Suppressor macrophage treated with lipopolysaccharide for 1 hour (primary cell): ENCODE measurements at places on chromosomes 3 and 15.

DNA sequence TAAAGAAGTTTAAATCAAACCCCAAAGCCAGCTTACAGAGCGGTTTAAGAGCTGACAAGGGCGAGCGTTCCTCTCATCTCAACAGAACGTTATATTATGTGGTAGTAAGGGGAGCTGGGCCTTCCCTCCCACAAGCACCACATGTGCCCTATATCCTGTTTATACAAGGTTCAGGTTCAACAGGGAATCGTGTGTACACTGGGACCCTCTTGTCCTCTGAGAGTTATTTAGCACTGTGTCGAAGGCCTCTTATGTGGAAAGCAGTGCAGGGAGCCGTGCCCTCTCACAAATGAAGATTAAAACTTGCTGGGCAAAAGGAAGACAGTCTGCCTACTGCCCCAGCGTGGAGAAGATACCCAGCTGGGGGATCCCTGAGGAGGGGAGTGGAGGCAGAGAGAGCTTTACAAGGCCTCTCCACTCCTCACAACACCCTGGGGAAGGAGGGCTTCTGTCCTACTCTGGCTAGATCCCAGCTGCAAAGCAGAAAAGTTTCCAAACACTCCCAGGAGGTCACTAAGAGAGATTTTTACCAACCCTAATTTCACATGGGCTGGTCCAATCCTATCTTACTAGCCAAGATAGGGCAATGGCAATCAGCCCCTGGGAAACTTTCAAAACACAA is 2.9 kb downstream of the TLE3 start:
- DNase-seq = no peak

- no peak for DNase-seq
These were observed 207.9 kb upstream of the TBL1XR1 start for GRCh38 chr3:177405191-177405672.

- no peak for DNase-seq
These were observed 17.1 kb upstream of the SKIC8 start for GRCh38 chr15:78316283-78317083.

DNA sequence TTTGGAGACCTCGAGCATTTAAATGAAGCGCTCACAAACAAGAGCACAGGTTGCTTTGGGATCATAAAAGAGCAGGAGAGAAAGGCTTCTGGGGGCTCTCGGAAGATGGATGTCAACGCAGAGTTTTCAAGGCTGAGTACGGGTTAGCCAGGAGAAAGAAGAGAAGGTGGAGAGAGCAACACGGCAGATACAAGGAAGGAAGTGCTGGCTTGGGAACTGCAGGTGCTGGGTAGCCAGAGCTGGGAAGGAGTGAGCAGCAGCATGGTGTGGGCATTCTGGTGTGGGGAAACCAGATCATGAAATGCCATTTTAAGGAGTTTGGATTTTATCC is 580 bp upstream of the RUBCN start:
- no peak for DNase-seq

DNA sequence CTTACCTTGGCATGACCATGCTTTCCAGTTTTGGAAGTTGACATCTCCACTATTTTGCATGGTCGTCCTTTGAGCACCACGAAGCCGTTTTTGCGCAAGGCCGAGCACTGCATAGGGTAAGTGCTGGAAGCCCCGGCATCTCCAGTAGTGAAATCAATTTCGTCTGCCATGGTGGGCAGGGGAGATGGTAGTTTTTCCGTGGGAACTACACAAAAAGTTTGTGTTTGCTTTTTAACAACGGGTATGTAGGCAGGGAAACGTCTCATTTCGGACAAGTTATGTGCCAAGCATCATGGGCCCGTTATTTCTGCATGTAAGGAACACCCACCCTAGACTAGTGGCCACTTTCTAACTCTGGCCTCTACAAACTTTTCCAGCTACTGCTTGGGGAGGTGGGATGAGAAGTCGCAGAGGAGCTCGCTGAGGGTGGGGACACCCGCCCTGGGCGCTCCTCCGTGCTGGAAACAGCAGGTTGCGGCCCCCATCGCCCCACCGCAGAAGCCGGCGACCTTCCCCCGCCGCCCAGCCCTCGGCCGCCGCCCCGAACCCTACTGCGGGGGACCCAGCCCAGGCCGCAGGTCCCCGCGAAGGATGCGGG is 701 bp downstream of the EIF5A2 start:
- no peak for DNase-seq

- peak; percentile 52 for DNase-seq
These were observed 1.5 kb downstream of the PTPN9 start for GRCh38 chr15:75577401-75578172.

DNA sequence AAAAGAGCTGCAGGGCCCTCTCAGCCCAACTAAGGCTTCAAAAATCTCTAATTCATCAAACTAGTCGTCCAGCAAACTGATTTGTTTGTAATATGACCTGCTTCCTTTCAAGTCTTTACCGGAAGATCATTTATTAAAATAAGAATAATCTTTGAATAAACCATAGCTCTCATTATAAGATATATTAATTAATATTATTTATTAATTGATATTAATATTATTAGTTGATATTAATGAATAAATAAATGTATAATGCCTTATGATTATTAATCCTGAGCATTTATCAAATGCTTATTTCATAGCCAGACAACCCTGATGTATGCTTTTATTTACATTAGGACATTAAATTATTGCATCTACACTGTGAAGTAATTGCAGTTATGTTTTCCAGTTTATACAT is 550.7 kb upstream of the ALCAM start:
- no peak for DNase-seq

GRCh38 chr3:36172699-36173098 is 207.6 kb upstream of the STAC start:
- DNase-seq = no peak

DNA sequence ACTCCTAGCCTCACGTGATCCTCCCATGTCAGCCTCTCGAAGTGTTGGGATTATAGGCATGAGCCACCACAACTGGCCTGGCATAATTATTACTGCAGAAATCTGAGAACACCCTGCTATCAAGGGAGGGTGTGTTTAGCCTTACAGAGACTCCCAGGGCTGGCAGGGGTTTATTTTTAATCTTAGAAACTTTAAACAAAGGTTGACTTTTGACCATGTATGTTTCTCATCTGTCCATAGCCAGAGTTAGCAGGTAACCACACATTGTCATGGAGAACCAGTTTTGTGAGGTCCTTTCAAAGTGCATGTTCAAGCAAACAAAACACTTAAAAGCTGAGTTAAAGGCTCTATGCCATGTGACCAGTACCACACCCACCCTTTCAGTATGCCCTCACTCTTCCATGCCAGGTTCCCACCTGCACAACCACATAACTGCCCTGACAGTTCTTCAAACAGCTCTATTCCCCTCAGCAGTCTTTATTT is 11.1 kb downstream of the SIAH2 start:
- DNase-seq = no peak

DNA sequence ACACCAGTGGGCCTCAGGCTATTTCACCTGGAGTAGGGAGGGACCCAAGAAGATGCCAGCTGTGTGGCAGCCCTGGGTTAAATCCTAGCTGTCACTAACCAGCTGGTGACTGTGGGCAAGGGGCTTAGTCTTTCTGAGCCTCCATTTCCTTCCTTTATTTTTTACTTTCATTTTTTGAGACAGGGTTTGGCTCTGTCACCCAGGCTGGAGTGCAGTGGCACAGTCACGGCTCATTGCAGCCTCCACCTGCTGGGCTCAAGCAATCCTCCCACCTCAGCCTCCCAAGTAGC is 108.0 kb upstream of the SMAD3 start:
- DNase-seq = peak; percentile 39

GRCh38 chr15:66830358-66830757 is 128.3 kb downstream of the SMAD6 start:
- DNase-seq = peak; percentile 86

DNA sequence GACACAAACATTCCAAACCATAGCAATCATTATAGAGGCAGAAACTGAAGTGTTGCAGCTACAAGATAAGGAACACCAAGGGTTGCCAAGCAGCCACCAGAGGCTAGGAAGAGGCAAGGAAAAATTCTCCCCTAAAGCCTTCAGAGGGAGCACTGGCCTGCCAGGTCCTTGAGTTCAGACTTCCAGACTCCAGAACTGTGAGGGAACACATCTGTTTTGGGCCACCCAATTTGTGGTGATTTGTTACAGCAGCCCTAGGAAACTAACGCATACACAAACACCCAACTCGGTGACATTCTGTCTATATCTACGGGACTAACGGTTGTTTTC is 54.6 kb downstream of the MB21D2 start:
- no peak for DNase-seq

- DNase-seq = no peak
These were observed 7.5 kb upstream of the TATDN2 start for GRCh38 chr3:10240799-10241198.

DNA sequence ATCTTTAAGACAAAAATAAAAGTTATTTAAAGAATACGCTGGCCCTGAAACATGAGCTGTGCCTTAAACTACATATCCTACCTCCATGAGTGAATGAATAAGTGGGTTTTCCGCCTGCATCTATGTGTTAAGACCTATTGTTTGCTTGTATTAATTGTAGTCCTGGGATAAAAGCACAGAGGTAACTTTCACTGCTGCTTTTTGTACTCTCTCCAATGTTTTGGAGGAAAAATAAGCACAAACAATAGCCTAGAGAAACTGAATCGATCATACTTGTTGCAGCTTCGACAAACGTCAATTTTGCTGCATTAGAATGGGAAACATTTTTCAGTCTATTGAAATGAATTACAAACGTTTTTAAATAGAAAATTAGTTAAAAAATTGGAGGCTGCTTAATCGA is 1.3 kb upstream of the CTNNB1 start:
- DNase-seq = no peak

DNA sequence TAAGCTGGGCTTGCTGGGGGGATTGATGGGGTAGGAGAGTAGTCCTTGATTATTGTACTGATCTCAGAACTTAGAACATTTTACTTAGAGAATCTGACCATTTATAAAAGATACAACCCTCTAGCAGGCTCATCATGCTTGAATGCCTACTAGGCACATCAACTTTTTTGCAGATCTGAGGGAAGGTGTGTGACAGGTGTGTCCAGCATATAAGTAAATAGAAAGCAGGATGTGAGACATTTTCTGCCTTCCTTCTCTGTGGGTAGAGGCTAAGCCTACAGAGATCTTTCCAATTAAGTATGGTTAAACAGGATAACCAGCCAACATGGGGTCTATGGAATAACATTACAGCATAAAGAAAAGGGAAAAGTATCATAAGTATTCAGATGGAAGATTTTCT is 159.1 kb downstream of the AKAP13 start:
- DNase-seq = peak; percentile 0

- DNase-seq = no peak
These were observed 95.6 kb downstream of the ETFA start for GRCh38 chr15:76215634-76216033.

DNA sequence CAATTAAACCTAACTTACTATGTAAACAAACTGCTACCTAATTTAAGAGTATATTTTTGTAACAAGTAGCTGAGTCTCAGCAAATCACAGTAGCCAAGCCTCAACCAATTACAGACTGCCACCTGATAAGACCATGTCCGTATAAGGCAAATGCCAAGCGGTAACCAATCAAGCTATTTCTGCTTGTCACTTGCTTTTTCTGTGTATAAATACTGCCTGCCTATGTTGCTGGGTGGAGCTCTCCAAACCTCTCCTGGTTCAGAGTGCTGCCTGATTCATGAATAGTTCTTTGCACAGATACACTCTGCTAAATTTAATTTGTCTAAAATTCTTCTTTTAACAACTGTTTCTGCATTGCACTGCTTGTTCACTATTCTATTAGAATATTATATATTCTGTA is 42.6 kb downstream of the ZNF148 start:
- DNase-seq = no peak

DNA sequence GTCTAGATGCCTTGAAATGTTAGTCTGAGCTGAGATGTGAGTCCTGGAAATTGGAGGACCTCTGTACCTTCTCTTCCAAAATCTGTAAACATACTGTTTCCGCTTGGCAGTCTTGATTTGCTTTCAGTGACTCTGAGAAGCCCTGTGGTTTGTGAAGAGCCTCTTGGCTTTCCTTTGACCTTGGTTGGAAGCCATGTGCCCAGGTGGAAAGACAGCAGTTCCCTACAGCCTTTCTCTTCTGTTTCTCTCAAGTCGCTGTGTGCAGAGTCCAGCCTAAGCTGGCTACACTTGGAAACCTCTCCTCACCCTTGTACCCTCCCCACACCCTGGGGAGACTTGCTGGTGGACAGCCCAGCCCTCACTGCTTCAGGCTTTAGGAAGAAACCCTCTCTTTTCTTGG is 129.8 kb upstream of the CTDSPL start:
- DNase-seq = no peak
